ENCODE measurements at places on chromosomes 1 and 21. TPM values are rescaled to one million over a fixed set of nuclear protein-coding genes. Genes with fewer than 3 reads are reported as not detected.

Gene JAM2
- total RNA-seq: 104 TPM

Gene CATSPERE
- 3.1 TPM for total RNA-seq

Gene GPR37L1
- total RNA-seq: 7.5 TPM

Gene MCOLN2
- total RNA-seq: 0.77 TPM

Gene ADORA1
- 3.1 TPM for total RNA-seq

Gene ZBTB21
- total RNA-seq: 9.8 TPM

Gene RNF207
- total RNA-seq: 13.4 TPM

Gene CFHR4
- total RNA-seq: 0.11 TPM

Gene CERS2
- 116 TPM for total RNA-seq

Gene HES3
- total RNA-seq: not detected

DNA sequence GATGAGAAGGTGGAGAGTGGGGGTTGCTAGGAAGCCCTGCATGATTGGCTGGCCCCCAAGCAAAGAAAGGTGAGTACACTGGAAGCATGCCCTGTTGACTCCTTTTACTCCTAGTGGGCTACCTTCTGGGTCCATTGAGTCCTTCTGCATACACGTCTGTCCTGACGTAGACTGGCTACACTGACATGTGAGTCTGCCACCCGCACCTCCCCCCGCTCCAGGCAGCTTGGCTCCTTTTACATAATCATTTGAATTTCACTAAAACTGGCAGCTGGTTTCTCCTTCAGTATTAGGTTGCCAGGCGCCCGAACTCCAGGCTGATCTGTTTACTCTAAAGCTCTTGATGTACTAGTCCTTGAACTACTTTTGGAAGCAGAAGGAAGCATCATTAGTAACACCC lies 8.7 kb downstream of the MRPS21 start:
- DNase-seq: no peak

DNA sequence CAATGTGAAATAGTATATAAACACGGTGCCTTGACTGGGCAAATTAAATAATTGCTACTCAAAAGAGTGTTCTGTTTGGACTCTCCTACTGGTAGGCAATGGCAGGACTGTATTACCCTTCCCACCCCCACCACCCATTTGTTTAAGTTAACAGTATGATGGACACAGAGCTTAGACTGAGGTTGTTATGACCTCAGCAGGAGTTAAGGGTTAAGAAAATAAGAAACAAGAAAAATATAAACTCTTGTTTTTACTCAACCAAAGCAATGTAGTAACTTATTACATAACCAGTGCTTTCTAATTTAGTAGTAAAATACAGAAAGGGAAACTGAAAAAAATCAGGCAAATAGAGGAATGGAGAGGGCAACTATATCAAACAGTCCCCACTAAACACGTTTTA lies 19.9 kb upstream of the SERPINC1 start:
- DNase-seq: no peak

- DNase-seq: no peak
Measured at GRCh38 chr1:6123083-6123482, 57.0 kb downstream of the CHD5 start.

- DNase-seq: no peak
Measured at GRCh38 chr1:57711326-57711725, 287.5 kb upstream of the DAB1 start.

GRCh38 chr1:203031467-203031866 lies 5.2 kb downstream of the PPFIA4 start:
- DNase-seq: no peak

- no peak for DNase-seq
Measured at GRCh38 chr1:81174052-81174451, 626.7 kb upstream of the ADGRL2 start.

DNA sequence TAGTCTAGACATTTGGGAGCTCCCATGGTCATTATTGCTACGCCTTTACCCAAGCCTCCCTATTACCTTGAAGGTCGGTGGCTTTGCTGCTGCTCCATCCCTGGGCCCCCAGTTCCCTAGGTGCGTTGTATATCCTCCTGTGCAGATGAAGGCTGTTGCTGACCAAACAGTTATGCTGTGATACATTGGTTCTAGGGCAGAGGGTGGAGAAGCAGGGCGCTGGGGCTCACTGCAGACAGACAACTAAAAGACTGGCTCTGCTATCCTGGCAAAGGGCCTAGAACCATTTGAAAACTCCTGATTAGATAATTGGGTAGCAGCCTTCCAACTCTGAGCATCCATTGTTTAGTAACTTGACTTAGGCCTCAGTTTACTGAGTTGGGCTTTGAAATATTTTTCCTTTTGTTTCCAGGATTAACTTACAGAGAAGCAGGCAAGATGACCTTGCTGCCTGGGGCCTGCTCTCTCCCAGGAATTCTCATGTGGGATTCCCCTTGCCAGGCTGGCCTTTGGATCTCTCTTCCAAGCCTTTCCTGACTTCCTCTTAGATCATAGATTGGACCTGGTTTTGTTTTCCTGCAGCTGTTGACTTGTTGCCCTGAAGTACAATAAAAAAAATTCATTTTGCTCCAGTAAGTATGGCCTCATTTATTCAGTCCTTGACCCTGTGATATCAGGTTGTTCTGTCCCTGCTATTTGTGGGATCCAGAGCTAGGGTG lies 15.5 kb downstream of the CHI3L2 start:
- DNase-seq: no peak

GRCh38 chr1:244224487-244225430 lies 173.7 kb downstream of the ZBTB18 start:
- DNase-seq: no peak

DNA sequence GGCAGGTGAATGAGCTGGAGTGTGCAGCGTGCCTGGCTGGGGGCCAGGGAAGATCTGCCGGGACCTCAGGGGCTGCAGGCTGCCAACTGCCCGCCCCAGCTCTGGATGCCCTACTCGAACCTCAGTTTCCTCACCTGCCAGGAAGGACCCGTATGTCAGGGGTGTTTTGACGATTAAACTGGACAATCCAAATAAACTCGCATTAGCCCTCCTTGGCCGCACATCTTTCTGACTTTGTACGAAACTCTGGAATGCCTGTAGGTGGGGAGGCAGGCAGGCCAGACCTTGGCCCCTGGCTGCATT lies 8.3 kb upstream of the ZNF669 start:
- DNase-seq: no peak

DNA sequence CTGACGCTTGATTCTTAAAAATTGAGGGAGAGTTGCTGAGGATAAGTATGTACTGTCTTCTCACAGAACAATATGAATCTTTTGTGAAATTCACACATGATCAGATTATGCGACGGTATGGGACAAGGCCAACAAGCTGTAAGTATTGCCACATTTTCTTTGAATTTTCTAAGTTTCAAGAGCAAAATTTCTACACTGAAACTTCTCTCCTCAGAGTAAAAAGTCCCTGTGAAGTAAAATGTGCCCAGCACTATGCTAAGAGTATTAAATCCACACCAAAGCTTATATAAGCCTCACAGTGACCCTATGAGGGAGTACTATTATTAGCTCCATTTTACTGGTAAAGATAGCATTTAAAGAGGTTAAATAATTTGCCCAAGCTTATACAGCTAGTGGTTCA lies 12.2 kb downstream of the AKIRIN1 start:
- DNase-seq: no peak

- DNase-seq: peak; percentile 61
Measured at GRCh38 chr1:101485712-101486111, 248.9 kb downstream of the S1PR1 start.

DNA sequence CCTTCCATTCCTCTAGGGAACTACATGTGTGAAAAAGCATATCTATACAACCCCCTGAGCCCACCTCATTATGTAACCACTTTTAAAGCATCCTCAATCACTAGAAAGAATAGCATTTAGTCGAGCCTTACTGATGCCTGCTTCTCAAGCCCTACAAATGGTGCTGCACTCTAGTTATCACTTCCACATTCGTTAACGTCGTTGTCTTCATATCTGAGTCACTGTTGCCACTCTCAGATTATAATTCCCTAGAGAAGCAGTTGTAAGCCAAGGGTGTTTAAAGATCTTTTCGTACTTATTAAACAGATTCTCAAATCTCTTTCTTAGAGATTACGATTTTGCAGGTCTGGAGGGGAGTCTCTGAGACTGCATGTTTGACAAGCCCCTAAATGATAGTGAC lies 16.5 kb downstream of the ATP1B1 start:
- no peak for DNase-seq

DNA sequence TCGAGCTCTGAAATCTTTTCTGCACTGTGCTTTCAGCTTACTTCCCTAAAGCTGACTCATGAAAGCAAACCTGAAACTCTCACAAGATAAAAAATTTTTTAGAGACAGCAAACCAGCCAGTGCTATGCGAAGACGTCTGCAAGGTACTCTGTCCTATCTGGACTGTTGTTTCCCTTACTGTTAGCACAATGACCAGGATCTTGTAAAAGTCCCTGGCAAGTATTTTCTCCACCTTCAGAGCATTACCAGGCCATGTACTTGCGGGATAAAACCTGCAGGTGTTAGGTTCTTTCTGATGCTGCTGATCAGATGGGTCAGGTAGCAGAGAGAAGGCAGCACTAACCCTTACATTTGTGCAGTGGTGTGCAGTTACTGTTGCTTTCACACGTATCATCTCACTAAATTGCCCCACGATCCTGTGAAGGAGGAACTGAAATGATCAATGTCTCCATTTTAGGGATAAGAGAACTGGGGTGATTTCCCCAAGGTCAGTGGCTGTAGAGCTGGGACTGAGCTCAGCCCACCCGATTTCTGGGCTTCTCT lies 56.6 kb downstream of the PLXNA2 start:
- no peak for DNase-seq

GRCh38 chr1:87146538-87146937 lies 182.1 kb upstream of the LMO4 start:
- no peak for DNase-seq

DNA sequence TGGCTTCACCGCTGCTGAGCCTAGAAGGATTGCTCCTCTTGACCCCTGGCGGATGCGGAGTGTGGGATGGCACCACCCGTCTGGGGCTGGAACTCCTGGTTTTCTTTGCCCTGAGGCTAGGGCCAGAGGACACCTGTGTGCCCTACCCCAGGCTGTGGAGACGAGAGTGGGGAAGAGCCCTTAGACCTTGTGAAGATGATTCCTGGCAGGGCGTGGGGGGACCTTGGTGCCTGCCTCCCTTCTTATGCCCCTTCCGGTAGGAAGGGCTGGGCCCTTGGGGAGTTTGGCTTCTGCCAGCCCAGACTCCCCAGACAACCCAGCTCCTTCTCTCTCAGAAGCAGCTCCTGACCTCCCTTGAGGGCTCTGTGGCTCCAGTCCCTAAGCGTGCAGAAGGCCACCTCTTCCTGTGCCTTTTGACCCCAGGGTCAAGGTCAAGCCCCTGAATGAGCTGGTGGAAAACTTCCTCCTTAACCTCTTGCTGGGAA lies 891 bp downstream of the RPS6KA1 start:
- no peak for DNase-seq

- no peak for DNase-seq
Measured at GRCh38 chr21:26715878-26716506, 129.2 kb downstream of the ADAMTS1 start.

DNA sequence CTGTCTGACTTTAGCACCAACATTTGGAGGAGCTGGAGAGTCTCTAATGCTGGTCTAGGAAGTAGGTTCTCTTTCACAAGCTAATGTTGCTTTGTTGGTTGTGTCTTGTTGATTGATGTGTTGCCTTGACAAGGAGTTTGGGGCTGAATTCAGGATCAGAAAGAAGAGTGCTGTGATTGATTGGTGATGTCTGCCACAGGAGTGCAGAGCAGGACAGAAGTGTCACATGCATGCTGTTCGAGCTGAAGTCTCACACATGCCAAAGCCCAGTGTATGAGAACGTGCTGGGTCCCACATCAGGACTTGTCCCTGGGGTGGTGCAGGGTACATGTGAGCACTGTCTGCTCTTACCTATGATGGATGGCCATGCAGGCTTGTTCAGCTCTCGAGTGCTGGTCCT lies 694.4 kb downstream of the MATN1 start:
- DNase-seq: no peak

DNA sequence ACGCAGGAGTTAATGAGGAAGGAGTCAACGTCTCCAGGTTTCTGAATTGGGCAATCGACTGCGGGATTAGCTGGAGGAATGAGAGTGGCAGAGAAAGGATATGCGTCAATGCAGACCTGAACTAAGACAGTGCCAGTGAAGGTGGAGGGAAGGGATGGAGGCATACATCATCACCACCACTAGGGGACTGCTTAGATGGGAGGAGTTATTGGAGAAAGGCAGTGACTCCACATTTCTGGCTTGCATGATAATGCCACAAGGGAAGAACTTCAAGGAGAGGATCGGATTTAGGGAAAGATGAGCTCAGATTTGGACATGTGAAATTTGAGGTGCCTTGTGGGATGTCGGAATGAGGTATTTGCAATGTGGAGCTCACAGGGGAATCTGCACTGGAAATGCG lies 17.5 kb downstream of the VASH2 start:
- no peak for DNase-seq

Data from spinal cord (tissue), 10 donors.